ENCODE measurements at places on chromosomes 3 and 15.

- DNase-seq, result no peak
These were observed 33.4 kb downstream of the LINGO1 start for GRCh38 chr15:77599357-77599756.

DNA sequence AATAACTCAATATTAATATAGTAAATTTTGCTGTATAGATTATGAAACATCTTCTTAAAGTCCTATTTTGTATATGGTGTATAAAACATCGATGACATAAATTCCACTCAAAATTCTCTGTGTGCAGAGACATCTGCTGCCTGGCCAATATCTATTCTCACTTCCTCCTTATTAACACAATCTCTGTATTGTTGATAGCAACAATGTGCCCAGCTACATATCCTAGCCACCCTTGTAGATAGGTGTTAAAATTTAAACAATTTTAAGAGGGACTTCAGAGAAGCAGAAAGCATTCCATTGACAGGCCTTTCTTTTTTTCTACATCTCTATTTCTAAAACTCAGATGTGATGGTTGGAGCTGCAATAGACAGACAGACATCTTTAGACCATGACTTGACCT lies 72.3 kb downstream of the FGF12 start:
- no peak for DNase-seq

- DNase-seq, result no peak
These were observed 172.0 kb downstream of the OPA1 start for GRCh38 chr3:193764959-193765358.

DNA sequence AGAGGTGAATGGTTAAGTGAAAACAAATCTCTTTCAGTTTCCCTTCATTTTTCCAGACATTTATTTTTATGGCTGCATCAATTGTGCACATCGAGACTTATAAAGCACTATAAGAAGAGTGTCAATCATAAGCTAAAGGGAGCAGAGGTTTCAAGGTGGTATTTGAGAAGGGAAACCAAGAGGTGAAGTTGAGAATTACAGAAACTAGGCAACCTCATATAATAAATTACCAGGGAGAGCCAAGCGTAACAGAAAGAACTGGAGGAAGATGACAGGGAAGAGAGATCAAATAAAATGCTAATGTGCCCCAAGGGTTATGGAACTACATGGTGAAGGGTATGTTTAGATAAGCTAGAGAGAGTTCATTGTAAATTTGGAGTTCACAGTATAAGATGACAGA lies 6.3 kb upstream of the CCDC54 start:
- no peak for DNase-seq

GRCh38 chr3:152706991-152707713 lies 127.8 kb upstream of the P2RY1 start:
- DNase-seq, result no peak

DNA sequence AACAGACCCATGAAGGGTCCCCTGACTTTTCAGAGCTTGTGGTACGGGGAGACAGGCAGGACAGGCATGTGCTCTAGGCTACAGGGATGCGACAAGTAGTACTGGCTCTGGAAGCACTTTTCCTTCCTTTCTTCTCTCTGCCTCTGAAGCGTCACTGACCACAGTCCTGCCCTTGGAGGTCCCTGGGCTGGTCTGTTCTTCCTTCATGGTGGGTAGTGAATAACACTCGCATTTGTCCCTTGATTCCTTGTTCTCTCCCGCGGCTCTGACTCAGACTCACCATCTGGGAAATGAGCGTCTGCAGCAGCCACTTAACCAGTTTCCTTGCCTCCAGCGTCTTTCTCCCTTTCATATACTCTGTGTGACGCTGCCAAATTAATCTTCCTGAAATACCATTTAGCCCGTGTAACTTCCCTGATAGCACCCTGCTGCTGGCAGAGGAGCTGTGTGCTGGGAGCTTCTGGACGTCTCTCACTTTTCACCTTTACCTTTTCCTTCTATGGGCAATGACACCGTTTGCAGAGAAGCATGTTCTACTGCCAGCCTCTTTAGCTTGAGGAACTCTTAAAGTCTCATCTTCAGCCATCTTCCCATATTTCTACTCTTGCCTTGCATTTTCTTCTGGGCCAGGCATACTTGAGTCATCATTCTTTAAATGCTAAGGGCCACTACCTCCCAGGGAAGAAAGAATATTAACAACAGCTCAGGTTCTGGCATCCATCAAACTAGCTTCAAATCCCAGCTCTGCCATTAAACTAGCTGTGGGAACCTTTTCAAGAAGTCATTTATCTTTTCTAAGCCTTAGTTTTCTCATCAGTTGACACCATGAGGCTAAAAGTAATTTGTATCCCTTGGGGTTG lies 33.6 kb downstream of the TMEM45A start:
- no peak for DNase-seq

DNA sequence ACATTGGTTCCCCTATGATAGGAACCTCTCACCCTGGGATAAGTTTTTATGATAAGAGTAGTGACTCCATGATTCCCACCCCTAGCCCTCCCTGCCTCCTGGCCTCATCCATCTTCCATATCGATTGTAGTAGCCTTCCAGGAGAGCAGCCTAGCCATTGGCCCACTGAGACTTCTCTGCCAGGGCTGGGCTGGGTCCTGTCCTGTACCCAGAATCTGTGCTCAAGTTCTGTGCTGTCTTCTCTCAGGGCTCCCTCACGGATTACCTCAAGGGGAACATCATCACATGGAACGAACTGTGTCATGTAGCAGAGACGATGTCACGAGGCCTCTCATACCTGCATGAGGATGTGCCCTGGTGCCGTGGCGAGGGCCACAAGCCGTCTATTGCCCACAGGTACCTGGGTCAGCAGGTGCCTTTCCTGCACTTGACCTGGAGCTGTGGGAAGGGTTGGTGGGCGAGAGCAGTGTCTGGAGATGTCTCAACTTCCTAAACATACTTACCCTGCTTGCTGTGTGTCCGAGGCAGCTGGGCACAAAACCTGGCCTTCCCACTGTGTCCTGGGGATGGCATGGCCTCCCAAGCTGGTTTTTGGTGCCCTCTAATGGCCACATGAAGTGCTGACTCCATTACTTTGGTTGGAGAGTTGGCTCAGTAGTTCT lies 16.6 kb upstream of the EXOG start:
- no peak for DNase-seq

DNA sequence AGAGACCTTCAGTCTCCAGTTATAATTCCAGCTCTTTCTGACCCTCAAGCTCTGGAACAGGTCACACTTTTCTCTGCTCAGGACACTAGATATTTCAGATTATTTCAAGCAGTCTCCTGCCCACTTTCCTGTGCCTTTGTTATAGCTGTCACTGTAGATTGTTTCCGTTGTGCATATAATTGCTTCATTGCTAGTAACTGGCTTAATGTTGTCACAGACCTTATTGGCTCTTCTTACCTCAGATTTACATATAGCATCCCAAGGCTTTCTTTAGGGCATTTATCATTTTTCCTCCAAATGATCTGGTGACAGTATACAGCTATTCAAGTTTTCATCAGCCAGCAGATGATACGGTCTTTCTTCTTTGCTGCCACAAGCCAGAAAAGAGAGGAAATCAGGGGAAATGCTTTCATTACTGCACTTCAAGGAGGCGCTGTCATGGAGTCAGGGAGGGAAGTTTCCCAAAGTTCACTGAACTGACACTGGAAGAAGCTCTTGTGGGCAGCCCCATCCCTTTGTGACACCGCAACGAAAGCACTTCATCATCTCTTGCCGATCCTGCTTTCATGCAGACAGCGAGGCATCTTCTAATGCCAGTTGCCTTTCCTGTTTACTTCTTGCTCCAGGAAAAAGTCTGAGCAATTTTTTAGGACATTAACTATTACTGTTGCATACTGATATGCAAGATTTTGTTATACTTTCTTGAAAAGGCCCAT lies 181.9 kb downstream of the CDIN1 start:
- DNase-seq, result no peak

DNA sequence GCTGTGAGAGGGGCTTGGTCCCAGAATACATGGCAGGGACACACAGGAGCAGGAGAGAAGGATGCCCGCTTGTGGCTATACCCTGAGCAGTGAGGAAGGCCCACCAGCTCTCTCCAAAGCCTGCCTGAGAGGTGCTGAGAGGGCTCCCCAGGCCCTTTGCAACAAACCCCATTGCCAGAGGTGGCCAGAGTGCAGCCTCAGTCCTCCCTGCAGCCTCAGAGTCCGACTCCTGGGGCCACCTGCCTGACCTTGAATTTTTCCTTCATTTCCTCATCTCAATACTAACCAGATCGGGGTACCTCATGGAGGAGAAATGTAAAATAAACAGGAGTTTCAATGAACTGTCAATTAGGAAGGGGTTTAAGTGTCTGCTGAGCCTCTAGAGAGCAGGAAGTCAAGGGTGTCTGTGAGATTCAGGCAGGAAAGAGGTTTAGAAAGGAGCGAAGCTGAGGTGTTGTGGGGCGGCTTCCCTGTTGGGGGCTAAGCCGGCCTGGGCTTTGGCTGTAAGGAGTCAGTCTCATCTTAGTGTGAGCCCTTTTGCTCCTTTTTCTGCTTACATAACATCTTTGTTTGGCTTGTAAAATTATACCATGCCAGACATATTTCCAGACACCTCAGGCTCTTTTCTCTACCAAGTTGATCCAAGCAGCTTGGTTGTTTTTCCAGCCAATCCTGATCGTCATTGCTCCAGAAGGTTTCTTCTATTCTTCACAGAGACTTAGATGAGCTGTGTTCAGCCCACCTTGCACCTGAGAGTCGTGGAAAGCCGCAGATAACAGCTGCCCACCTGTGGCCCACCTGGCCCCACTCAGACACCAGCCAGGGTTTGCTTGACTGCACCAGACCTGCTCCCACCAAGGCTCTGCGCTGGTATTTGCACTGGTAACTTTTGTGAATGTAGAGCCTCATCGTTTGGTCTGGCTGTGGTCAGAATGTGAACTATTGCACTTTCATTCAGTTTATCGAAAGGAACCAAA lies 36.7 kb downstream of the CMTM7 start:
- no peak for DNase-seq

- peak; percentile 86 for DNase-seq
These were observed 49.5 kb upstream of the MCF2L2 start for GRCh38 chr3:183477801-183478456.

DNA sequence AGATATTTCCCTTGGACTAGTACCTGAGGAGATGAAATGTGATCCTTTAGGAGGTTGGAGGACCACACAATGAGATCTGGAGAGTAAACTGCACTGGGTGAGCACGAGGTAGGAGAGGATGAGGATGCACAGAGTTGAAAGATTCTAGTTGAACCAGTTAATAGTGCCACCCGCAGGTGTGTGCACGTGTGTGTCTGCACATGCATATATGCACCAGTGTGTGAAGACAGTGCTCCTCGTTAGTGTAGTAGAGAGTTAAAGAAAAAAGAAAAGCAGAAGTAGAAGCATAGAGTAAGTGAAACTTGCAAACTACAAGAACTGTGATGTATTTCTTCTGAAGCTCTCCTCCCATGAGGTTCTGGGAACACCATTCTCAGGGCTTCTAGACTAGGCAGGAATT lies 8.4 kb downstream of the MED12L start:
- DNase-seq, result no peak

- DNase-seq, result no peak
These were observed 55.3 kb upstream of the P2RY1 start for GRCh38 chr3:152779653-152780052.

GRCh38 chr3:15635121-15635661 lies 33.6 kb downstream of the BTD start:
- no peak for DNase-seq

DNA sequence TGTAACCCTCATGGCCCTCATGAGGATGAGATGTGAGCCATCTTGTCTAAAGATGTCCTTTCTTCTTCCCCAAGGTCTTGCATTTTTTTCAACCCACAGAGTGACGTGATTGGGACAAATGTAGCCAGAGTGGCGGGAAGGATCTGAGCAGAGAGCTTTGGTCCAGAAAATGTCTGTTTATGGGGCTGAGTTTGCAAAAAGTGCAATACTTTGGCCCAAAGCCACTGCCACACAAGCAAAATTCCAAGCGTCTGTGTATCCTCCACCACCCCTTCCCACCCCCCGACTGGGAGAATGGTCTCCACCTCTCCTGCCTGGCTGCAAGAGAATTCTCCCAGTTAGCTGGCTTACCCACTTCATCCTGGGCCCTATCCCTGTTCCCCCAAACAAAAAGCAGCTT lies 246.9 kb upstream of the LRIG1 start:
- DNase-seq, result no peak

- DNase-seq, result no peak
These were observed 188.0 kb upstream of the TPM1 start for GRCh38 chr15:62854420-62855084.

GRCh38 chr3:165883117-165883516 lies 45.9 kb upstream of the BCHE start:
- DNase-seq, result no peak

DNA sequence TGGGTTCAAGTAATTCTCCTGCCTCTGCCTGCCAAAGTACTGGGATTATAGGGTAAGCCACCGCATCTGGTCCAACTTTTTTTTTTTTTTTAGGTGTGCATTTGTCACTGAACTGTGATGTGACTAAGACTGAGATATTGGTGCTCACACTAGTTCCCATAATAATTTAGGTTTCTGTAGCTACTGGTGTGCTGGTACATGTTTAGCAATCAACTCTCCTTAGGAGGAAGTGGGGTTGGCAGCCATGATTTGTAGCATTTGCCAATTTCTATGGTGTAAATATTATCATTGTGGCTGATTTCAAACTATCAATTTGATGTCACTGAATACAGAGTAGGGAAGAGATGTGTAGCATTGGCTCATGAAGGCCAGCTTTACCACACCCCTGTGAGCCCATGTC lies 372.7 kb downstream of the EDEM1 start:
- DNase-seq, result no peak

GRCh38 chr15:64045101-64045435 lies 1.2 kb downstream of the DAPK2 start:
- no peak for DNase-seq

GRCh38 chr3:100463002-100463401 lies 29.4 kb upstream of the TMEM45A start:
- peak; percentile 13 for DNase-seq

DNA sequence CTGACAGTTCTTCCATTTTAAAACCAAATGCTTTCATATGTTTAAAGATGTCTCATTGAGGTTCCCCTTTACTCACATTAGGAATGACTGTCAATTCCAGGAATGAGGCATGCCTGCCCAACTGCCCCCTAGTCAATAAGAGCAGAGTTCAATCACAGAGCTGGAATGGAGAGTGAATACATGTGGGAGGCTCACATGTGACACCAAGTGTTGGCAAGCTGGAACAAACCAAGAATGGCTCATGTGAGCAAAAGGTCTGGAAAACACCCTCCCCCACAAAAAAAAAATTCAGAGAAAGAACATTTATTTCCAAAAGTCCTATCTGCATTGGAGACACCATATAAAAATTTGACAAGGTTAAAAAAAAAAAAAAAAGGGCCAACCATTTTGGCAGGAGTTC lies 3.7 kb downstream of the PBRM1 start:
- DNase-seq, result no peak

DNA sequence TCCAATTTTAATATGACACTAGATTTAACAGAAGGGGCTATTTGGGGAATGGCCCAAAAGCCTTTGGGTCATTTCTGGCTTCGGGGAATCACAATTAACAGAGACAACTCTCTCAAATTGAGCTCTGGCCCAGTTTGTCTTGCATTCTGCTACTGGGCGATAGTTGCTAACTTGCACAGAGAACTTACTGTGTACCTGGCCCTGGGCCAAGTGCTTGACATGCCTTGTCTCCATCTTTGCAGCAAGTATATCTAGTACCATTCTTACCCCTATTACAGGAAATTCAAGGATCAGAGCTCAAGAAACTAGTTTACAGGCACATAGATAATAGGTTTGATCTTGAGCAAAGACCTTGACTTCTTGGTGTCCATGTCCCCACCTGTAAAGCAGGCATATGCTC lies 175.7 kb downstream of the TMEM108 start:
- DNase-seq, result no peak
